ENCODE measurements at places on chromosomes 11 and 22.

- no peak for DNase-seq
Measured at GRCh38 chr11:18468961-18469360, 13.3 kb downstream of the LDHAL6A start.

DNA sequence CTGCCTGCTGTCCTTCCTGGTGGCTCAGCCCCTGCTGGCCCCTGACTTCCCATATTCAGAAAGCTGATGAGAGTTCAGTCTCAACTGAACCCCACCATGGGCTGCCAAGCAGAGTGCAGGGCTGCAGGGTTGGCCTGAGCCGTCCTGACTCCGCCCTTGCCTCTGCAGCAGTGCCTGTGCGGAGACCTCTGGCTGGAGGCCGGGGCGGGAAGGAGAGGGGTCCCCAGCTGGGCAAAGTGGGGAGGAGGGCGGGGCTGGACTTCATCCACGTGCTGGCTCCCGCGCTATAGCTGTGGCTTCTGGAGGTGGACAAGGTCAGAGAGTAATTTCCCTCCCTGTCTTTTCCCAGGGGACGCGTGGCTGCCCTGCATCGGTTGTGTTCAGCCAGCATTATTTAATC, 13.6 kb downstream of the GLB1L3 start:
- DNase-seq = no peak

DNA sequence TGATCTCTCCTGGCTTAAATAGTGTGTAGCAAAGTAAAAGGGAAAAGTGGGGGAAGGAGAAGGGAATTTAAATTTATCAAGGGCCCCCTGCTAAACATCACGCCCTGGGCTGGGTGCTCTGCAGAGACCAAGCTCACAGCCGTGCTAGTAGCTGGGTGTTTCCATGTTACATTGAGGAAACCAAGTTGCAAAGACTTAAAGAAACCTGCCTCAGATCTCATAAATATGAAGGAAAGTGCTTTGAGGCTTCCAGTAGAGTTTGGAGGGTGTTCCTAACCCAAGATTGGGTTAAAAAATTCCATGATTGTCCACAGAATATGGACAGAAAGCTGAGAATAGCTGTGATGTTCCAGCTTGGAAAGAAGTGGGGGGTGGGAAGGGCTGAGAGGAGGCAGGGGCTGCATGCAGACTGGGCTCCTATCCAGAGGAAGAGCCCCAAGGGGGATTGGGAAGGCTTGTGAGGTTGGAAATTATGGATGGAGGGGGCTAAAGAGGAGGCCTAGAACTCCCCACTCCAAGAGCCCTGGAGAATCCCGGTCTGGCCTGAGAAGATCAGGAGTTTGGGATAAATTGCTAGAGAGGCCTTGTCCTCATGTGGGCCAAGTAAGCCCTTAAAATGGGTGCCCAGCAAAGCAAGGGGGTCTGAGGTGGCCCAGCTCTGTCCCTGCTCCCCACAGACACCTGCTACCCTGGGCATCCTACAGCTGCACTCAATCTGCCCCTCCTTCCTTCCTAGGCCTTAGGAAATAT, 25.0 kb upstream of the OAF start:
- peak; percentile 34 for DNase-seq

GRCh38 chr11:28842716-28843115, 734.5 kb downstream of the METTL15 start:
- no peak for DNase-seq

GRCh38 chr22:16933291-16934282, 74.4 kb downstream of the GAB4 start:
- DNase-seq = no peak

GRCh38 chr11:100353083-100353482, 334.0 kb upstream of the ARHGAP42 start:
- DNase-seq = no peak

GRCh38 chr11:95459291-95460042, 228.5 kb upstream of the SESN3 start:
- DNase-seq = no peak

GRCh38 chr11:12212174-12212820, 101.9 kb downstream of the MICAL2 start:
- no peak for DNase-seq

GRCh38 chr22:32776397-32776796, 25.1 kb upstream of the TIMP3 start:
- DNase-seq = no peak

DNA sequence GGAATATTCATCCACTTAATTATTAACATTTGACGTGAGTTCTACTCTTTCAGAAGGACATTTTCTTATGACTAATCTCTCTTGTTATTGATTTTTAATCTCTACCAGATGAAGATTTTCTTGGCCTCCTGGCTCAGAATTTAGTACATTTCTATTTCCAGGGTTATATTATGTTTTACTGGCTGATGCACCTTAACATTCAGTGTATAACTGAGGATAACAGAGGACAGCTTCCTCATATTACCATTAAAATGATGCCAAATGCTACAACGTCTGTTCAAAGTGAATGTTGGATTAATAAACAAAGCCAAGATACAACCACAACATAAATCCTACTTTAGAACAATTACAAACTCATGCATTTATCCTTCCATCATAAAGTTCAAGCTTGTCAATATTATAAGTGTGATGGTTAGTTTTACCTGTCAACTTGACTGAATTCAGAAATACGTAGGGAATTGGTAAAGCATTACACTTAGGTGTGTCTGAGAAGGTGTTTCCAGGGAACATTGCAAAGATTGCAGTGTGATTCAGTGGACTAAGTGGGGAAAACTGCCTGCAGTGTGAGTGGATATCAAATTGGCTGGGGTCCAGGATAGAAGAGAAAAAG, 485.2 kb downstream of the LRRC4C start:
- DNase-seq = no peak

DNA sequence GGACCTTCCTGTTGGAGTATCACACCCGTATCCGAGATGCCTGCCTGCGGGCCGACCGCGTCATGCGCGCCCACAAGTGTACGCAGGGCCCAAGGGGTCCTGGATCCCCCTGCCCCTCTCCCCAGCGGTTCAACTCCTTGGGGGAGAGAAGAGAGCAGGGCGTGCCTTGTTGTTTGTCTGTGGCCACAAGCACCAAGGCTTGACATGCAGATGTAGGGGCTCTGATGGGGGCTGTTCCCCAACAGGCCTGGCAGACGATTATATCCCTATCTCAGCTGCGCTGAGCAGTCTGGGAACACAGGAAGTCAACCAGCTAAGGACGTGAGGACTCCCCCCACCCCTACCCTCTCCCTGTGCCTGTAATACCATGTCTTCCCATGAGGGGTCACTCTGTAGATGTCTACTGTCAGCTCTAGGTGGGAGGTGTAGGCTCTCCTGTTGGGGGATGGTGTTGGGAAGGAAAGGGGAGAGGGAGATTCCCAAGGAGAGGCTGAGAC, 6.8 kb downstream of the CFL1 start:
- DNase-seq = peak; percentile 75

GRCh38 chr11:88104408-88104807, 70.8 kb downstream of the RAB38 start:
- no peak for DNase-seq

DNA sequence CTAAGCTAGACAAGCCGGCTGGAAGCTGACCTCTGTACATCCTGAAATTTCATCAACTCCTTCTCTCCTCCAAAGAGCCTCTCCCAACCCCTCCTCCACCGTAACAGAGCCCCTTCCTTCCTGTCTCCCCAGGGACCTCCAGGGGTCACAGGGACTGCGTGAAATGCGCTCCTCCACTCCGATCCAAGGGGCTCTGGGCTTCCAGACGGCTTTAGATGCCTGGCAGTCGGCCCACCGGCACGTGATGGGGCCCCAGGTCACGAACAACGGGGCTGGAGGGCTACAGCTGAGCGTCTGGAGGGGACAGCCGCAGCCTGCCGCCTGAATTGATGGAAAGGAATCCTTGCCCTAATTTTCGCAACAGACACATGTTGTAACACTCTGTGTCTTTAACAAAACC, 264.1 kb downstream of the MN1 start:
- DNase-seq = no peak

- DNase-seq = no peak
Measured at GRCh38 chr22:32676191-32676590, 125.3 kb upstream of the TIMP3 start.

GRCh38 chr11:131540676-131541075, 170.3 kb downstream of the NTM start:
- DNase-seq = no peak

GRCh38 chr11:61403658-61404057, 11.3 kb downstream of the TMEM216 start:
- DNase-seq = no peak

- no peak for DNase-seq
Measured at GRCh38 chr11:18088366-18088765, 17.5 kb downstream of the SAAL1 start.

Data from activated CD8-positive, alpha-beta memory T cell treated with anti-CD3 and anti-CD28 coated beads, Interleukin-2, amount 50 U/mL, for 48 hours (primary cell).